Activated CD4-positive, alpha-beta T cell treated with anti-CD3 and anti-CD28 coated beads, Interleukin-2, amount 10 ng/mL, durations not matched to agents 7 days and 5 days (primary cell): ENCODE measurements at places on chromosomes 4 and X. TPM values are rescaled to one million over a fixed set of nuclear protein-coding genes. Genes with fewer than 3 reads are reported as not detected.

DNA sequence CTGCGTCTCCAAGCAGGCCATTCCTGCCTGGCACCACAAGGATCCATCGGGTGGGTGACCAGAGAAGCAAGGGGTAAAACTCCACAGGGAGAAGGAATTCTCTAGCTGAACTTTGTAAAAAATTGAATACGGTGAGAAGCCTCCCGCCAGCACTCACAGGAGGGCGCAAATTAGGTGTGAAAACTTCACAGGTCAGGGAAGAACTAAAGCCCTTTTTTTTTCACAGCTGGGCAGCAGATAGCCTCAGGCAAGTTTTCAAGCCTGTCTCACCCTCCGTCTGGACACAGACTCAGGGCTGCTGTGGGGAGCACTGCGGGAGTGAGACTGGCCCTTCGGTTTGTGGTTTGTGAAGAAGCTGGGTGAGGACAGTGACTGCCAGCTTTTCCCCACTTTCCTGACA, 224.1 kb upstream of the FGF16 start:
- no peak for DNase-seq

GRCh38 chr4:88240297-88240714, 44.1 kb downstream of the PPM1K start:
- DNase-seq, result no peak

- no peak for DNase-seq
Observed at GRCh38 chrX:38548508-38548907, 12.8 kb upstream of the TSPAN7 start.

DNA sequence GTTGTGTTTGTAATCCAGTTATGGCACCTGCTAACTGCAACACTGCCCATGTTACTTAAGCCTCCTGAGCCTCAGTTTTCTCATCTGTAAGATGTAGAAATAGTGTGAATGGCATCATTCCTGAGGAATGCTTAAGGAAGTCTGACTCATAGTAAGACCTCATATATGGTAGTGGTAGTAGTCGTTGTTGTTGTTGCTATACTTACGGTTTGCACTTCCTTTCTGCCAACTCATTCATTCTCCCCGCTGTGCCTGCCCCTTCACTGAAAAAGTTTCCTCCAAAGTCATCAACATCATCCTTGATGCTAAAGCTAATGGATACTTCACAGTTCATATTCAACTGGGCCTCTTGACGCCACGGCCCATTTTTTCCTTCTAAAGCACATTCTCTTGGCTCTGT, 54.2 kb upstream of the SPANXN3 start:
- no peak for DNase-seq

GRCh38 chr4:110073053-110073845, 125.2 kb downstream of the ELOVL6 start:
- DNase-seq, result no peak

DNA sequence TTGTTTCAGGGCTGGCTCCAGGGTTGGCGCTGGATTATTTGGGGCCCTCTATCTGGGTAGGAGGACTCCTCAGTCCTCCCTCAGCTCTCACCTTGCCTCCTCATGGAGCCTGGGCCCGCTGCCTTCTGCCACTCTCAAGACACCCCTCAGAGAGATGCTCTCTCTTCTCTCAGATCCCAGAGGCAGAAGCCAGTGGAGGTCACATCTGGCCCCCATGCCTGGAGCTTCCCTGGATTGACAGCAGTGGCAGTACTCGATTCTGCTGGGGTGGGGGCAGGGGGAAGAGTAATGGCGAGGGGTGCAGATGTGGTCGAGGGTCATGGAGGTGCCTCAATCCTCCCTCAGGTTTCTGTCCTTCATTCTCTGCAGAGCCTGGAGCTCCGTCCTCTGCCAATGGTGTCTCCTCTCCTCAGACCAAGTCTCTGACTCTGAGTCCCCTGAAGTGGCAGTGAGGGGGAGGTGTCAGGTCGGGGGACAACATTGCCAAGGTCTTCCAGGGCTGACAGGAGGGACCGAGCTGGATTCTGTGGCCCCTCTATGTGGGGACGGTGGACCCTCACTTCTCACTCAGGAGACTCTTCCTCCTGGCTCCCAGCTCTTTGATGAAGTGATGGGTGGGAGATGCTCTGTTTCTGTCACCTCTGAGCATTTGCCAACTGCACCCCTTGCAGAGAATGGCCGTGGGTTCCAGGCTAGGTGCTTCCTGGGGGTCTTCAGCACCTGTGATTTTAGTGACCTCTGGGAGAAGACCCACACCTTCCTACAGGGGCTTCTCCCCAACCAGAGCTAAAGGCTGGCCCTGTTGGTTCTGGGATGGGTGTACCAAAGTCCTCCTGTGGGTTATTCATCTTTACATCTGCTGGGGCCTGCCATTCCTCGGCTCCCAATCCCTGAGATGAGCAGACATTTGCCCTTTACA, 10.9 kb upstream of the HSFX1 start:
- no peak for DNase-seq

DNA sequence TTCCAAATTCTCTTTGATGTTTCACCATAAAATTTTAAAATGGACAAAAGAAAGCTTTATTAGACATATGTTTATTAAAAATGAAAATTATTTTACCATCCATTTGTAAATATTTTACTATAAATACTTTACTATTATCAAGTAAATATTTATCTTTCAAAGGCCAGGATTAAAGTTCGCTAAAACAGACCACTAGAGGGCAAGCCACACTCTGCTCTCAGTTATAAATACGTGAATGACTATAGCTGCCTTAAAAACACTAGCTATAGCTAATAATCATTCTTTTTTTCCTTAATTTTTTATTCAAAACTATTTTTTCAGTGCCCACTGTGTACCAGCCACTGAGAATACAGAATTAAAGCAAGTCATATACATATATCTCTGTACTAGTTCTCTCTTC, 38.6 kb downstream of the UNC5C start:
- DNase-seq, result no peak

DNA sequence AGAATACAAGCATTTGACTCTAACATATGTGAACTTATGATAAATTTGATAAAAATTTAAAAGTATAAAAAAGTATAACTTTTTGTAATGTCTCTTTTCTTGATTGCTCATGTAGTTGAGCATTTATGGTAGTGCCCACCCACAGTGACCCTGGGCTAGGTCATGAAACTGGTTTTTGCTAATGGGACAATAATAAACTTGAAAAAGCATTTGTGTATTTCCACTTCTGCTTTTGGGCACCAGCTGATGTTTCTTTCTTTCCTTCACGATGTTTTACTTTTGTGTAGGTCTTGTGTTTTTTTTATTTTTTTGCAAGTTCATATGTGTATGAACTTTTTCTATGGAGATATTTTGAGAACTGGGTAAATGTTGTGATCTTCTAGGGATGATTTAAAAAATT, 313.1 kb downstream of the CBLL2 start:
- DNase-seq, result no peak

DNA sequence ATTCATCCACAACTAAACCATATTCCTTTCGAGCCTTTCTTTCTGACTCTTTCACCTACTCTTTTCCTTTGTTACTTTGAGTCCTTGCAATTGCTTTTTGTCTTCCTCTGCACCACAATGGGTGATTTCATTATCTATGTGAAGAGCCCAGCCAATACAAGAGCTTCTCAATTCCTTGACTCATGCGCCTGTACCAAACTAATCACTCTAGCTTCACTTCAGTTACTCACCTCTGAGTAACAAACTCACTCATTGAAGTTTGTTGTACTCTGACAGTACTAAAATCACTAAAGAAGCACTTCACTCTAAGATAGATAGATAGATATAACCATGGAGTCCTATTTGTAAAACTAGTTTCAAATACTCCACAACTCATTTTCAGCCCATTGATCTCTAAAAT, 191.7 kb upstream of the EPHA5 start:
- no peak for DNase-seq

DNA sequence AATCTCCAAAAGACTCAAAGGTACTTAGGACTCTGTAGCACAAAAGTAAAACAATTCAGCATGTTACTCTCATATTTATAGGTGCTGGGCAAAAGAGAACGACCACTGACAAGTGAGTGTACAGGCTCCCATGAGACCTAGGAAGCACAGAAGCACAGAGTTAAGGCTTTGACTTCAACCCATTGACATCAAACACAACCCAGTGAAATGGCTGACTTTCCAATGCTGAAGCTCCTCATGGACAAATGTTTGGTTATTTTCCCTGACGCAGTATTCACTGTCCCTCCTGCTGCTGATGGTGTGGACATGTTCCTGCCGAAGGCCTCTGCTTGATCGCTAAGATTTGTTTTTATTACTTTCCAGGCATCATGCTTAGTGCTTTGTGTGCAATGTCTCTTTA, 148.7 kb downstream of the TSPAN5 start:
- DNase-seq, result no peak

- DNase-seq, result no peak
Observed at GRCh38 chrX:68112321-68112720, 321.0 kb downstream of the OPHN1 start.

DNA sequence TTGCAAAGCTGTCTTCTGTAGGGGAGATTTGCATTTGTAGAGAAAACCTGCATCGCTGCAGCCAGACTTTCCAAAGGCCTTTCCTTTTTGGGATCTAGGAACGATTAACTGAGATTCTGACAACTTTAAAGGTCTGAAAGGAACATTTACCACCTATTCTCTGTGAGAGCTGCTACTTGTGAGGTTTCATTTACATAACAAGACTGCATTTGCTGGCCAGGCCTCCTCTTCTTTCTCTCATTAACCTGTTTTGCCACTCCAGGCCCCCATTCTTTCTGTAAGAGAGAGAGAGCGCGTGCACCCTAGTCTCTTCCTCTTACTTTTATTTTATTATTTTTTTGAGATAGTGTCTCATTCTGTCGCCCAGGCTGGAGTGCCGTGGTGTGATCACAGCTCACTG, 31.6 kb downstream of the TMEM31 start:
- DNase-seq, result no peak

DNA sequence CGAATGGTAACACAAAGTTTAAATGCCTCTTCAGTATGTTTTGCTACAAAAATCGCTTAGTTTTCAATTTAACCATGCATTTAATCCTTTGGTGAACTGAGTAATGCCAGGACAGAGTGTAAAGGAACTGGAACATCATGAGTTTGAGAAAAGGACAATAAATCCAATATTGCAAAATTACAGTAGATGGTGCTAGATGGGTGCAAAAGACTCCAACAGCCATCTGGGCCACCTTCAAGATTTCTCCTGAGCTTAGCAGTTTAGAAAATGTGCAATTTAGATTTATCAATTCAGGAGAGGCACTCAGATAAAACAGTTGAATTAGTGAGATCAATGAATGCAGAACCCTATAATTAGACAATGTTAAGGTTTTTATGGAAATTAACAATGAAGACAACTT, 33.2 kb upstream of the MID1IP1 start:
- DNase-seq, result peak; percentile 6

- DNase-seq, result no peak
Observed at GRCh38 chr4:2075987-2076907, 17.1 kb downstream of the NAT8L start.

DNA sequence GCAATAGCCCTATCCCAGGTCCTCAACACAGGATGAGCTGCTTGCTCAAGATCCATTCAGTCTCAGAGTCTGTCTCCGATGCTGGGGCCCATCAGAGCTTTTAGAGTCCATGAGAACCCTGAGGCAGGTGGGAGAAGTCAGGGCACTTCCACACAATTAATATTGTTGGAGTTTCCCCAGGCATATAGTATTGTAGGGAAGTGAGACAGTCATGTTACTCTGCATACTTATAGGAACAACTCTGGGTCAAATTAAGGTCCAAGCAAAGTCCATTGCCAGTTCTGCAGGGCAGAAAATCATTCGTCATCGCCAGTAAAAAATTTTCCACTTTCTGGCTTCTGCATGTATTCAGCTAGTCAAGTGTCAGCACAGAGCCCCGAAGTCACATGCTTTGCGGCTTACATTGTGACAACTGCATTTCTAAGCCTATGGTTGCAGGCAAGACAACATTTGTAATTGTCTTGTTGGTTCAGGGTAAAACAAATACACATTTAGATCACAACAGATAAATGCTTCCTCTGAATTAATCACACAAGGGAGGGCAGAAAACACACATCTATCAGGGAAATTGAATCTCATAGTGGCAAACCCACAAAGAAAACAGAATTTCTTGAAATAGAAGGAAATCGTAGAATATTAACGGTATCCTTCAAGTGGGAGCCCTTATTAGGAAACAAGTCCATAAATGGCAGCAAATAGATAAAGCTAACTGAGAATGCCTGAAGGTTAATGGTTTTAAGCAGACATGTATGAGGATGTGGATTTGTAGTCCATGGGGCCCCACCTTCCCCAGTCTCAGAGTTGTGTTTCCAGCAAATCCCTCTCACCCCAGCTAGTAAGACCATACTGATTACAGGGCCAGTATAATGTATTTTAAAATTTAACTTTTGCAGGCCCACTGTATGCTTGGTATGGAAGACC, 412.1 kb upstream of the RASGEF1B start:
- no peak for DNase-seq

GRCh38 chr4:88816360-88816759, 118.7 kb upstream of the NAP1L5 start:
- no peak for DNase-seq

DNA sequence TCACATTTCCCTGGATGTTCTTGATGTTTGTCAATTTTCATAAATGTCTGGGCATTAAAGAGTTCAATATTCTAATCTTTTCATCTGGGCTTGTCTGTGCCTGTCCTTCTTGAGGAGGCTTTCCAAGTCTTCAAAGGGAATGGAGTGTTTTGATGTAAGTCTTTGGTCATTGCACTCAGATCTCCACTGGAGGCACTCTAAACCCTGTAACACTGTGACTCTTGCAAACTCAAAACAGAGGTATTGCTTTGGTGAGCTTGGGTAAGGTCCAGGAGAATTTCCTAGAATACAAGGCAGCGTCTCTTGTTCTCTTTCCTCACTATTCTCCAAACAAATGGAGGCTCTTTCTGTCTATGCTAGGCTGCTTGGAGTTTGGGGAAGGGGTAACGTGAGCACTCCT, 1118.1 kb upstream of the PABPC4L start:
- no peak for DNase-seq

- DNase-seq, result no peak
Observed at GRCh38 chr4:589219-589963, 13.3 kb upstream of the TMEM271 start.

- DNase-seq, result no peak
Observed at GRCh38 chr4:8702516-8703400, 110.2 kb downstream of the CPZ start.

The PDS5A gene
- total RNA-seq, result 108 TPM

The RAB33A gene
- total RNA-seq, result 21.2 TPM

The ERAS gene
- total RNA-seq, result not detected

The ARR3 gene
- total RNA-seq, result not detected

The HEPH gene
- not detected for total RNA-seq

The HAUS7 gene
- total RNA-seq, result 45.9 TPM

The CLDN22 gene
- not detected for total RNA-seq

The DYNLT3 gene
- 12.7 TPM for total RNA-seq

The CORIN gene
- total RNA-seq, result not detected
